ENCODE measurements at places on chromosomes 2 and 18.
A peak's percentile ranks its signal among the peaks of the same experiment; 100 is the strongest.

DNA sequence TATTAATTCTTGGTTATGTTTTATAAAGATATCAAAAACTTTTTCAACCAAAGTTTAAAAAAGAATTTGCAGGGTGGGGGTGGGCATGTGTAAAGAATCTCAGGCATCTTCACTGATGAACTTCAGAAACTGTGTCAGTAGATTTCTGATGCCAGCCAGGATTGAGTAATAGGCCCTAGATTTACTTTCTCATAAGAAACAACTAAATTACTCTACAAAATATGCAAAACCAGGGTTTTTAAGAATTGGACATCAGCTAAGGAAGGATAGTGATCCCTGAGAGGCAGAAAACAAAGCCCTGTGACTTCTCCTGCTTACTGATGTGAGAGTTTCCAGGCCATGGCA is 11.9 kb upstream of the IL1R1 start:
- no peak for DNase-seq

- no peak for DNase-seq
These were observed 77.1 kb upstream of the CD302 start for GRCh38 chr2:159875083-159875482.

- no peak for DNase-seq
These were observed 298.7 kb upstream of the ACVR2A start for GRCh38 chr2:147546109-147546508.

GRCh38 chr2:9377461-9378097 is 45.7 kb downstream of the ITGB1BP1 start:
- no peak for DNase-seq

GRCh38 chr2:100253786-100254185 is 68.5 kb downstream of the LONRF2 start:
- no peak for DNase-seq

- no peak for DNase-seq
These were observed 56.4 kb upstream of the TCF7L1 start for GRCh38 chr2:85076618-85077274.

DNA sequence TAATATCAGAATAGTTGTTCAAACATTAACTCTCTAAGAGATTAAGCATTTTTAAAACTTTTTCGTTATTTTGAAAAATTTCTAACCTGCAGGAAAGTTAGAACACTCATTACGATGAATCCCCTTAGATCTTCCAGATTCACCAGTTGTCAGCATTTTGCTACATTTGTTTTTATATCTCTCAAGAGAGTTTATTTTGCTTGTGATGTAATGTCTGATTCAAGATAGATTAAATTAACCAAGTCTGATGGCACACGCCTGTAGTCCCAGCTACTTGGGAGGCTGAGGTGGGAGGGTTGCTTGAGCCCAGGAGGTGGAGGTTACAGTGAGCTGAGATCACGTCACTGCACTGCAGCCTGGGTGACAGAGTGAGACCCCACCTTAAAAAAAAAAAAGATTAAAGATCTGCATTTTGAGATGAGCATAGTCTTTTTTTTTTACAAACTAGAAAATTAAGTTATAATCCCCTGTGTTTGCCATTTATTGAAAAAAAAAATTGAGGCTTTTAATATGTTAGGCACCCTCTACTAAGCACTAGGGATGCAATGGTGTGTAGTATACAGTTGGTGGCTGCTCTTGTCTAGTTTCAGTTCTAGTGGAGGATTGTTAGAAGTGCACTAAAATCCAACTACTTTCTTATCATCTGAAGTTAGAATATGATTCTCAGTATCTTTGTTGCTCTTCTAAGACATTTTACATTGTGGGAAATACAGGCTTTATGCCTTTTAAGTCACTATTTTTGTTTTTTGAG is 20.9 kb downstream of the RAB10 start:
- DNase-seq: no peak

DNA sequence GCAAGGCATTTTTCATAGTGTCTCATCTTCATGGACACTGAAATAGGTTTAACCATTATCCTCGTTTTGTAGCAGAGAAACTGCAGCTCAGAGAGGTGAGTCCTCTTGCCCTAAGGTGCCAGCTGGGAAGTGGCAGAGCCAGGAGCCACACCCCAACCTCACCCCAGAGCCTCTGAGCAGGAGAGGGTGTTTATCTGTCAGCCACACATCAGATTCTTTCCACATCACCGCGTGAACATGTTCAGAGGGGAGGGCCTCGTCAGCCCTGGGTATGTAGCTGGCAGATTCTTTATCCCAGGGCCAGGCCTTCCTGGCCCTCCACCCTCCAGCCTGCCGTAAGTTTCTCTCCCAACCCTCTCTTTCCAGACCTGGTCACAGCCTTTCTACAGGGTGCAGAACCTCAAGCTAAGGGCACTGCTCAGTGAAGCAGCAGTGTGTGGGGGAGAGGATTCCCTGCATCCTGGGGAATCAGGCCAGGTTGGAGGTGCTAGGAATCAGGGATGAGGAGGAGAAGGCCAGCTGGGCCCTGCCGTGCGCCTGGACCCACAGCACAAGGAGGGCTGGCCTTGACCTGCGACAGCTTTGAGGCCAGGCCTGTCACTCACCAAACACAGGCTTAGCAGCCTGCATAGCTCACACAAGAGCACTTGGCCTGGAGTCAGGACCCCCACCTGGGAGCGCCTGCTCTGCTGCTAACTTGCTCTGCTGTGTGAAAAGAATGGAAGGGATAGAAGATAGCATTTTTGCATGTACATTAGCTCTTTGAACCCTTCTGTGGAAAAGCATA is 111.3 kb upstream of the MCFD2 start:
- no peak for DNase-seq

DNA sequence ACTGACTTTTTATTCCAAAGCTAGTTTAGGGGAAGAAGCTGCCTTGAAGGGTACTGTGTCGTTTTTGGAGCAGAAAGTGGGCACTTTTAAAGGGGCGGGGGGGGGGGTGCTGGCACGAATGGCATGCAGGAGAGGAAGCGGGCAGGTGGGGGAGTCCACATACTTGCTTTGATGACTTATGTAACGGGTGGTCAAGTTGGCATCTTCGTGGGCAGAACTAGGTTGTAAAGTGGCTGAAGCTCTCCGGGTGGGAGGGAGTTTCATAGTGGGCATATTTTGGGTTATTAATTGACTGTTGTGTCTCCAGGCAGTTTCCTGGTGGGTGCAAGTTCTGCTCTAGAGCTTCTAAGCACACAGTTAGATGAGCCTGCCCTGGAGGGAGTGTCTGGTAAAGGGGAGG is 19.9 kb downstream of the PCARE start:
- DNase-seq: no peak

DNA sequence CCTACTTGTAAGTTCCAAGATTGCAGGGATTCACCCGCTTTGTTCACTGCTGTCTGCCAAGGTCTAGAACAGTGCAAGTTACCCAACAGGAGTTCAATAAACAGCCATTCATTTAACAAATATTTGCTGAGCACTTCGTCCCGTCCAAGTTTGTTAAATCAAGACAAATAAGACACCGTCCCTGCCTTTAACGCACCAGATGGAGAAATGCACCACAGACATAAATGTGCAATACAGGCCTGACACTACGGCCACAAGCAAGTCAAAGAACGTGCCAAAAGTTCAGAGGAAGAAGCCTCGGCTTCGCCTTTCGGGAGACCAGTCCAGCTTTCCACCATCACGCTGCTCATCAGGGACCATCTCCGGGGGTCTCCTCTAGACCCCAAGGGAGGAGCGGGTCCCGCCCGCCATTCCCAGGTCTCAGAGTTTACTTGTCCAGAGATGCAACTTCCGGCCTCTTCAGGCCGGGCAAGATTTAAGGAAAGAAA is 429 bp downstream of the C2orf76 start:
- peak; percentile 25 for DNase-seq

GRCh38 chr2:46917628-46918027 is 2.0 kb upstream of the MCFD2 start:
- no peak for DNase-seq

- DNase-seq: no peak
These were observed 489.9 kb downstream of the NYAP2 start for GRCh38 chr2:225889452-225889851.

GRCh38 chr18:52475325-52475724 is 135.3 kb downstream of the DCC start:
- no peak for DNase-seq

- no peak for DNase-seq
These were observed 107.1 kb upstream of the ST3GAL5 start for GRCh38 chr2:85995648-85996529.

GRCh38 chr2:98269274-98269673 is 77.0 kb upstream of the CNGA3 start:
- DNase-seq: no peak

DNA sequence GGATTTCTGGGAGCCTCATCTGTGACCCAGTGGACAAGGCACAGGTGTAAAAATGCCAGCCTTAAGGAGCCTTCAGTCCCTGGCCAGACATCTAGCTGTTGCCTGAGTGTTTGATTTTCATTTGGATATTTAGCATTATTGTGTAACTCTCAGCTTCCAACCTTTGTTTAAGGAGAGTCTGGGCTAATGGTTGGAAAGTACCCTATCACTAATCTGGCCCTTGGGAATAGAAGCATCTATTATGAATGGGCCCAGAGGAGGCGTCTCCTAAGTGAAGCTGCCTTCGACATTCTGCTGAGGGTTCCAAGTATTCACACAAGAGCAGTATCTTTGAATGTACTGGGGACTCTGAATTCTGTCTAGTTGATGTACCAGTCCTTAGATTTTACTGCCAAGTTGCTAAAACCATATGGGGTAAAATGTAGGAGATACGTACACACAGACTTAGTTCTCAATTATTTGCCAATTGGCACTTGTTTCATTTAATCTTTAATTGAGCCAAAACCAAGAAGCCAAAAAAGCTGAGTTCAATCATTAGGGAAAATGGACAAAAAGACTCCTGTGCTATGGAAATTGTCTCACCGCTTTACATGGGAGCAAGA is 7.2 kb upstream of the ANKRD29 start:
- no peak for DNase-seq

DNA sequence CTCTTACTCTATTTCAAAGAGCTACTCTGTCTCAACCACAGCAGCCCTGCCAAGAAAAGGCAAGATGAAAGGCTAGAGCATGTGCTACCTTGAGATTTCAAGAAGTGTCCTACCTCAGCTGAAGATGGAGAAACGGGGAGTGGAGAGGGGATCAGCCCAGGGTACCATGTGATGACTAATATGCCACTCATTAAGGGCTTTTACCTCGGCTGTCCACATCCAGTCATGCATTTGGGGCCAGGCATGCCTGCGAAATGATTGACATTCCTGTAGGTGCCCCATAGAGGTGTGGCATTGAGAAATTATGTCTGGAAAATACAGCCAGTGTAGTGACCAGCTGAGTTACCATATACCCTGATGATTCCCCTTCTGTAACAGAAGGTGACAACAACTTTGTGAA is 96.1 kb downstream of the NRP2 start:
- DNase-seq: no peak

DNA sequence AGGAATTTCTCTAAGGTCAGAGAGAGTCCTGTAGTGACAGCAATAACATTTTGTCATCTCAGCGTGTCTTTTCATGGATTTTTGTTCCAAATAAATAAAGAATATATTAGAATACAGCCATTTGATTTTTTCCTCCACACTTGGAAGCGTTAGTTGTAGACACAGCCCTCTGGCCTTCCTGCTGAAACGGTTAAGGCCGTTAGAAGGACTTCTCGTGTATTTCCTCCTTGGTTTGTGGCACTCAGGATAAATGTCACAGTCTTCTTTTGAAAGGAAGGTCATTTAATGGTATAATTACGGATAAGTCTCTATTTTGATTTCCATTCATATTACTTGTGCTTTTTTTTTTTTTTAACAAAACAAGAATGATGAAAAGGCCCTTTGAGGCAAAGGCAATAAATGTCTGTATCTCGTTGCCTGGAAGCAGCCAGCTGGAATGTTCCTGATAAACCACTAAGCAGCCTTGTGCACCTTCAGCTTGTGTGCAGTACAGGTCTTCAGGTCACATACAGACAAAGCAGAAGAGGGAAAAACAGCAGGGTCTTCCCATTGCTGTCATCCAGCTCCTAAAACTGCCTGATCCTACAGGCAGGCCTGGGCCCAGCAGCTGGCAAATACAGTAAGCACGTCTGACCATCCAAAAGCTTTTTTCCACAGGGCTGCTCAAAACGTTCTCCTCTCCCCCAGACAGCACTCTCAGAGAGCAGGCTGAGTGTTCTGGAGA is 14.4 kb downstream of the EFR3B start:
- DNase-seq: no peak

- no peak for DNase-seq
These were observed 635.9 kb downstream of the SLC4A3 start for GRCh38 chr2:220263300-220263699.

All from CD4-positive, alpha-beta T cell treated with Interleukin-1 beta for 1 hour (primary cell).